Suprapubic skin (tissue), 4 donors: ENCODE measurements at places on chromosomes 2 and 18. TPM values are rescaled to one million over a fixed set of nuclear protein-coding genes. Genes with fewer than 3 reads are reported as not detected.

IGFBP5 gene
- 204 TPM for total RNA-seq

- H3K36me3 ChIP-seq, result no peaks in the 10 kb centered on the region
- H3K4me3 ChIP-seq, result no peak overlapping the region
- H3K27ac ChIP-seq, result no peak overlapping the region
- no peak for DNase-seq
Observed at GRCh38 chr2:115694651-115695050, 1252.2 kb downstream of the DPP10 start.

DNA sequence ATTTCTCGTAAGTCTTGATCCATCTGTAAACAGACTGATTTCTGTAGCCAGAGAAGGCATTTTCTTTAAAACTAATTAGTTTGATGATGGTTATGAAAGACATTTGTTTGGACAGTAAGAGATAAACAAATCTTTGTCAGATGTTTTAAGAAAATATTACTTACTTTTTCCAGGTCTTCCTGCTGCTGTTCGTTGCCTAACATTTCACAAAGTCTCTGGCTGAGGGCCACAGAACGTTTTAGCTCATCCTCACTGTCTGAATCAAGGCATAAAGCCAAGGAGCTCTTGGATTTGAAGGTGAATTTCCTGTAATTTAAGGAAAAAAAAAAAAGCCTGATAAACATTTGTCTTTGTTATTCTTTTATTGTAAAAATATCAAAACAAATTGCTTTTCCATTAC lies 57.8 kb downstream of the VIL1 start:
- H3K4me3 ChIP-seq, result no peak overlapping the region
- no peak for DNase-seq
- no peaks in the 10 kb centered on the region for H3K4me1 ChIP-seq

DNA sequence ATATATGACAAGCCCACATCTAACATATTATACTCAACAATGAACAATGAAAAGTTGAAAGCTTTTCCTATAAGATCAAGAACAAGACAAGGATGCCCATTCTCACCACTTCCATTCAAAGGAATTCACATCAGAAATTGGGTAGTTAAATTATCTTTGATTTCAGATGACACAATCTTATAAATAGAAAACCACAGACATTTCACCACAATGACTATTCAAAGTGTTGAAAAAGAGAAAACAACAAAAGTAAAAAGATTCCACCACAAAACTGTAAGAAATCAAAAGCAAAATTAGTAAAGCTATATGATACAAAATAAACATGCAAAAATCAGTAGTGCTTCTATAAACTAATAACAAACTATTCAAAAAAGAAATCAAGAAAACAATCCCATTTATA lies 279.7 kb upstream of the MYT1L start:
- H3K4me3 ChIP-seq, result no peak overlapping the region
- no peak for DNase-seq
- no peaks in the 10 kb centered on the region for H3K36me3 ChIP-seq
- no peak overlapping the region for H3K27ac ChIP-seq
- H3K27me3 ChIP-seq, result peaks cover 4% of the 10 kb centered on the region
- peaks cover 9% of the 10 kb centered on the region for H3K4me1 ChIP-seq

- no peaks in the 10 kb centered on the region for H3K4me1 ChIP-seq
- H3K27me3 ChIP-seq, result no peaks in the 10 kb centered on the region
- DNase-seq, result no peak
- H3K4me3 ChIP-seq, result no peak overlapping the region
Observed at GRCh38 chr2:143219266-143219665, 90.0 kb downstream of the ARHGAP15 start.
